ENCODE measurements at places on chromosomes 11 and 22.

DNA sequence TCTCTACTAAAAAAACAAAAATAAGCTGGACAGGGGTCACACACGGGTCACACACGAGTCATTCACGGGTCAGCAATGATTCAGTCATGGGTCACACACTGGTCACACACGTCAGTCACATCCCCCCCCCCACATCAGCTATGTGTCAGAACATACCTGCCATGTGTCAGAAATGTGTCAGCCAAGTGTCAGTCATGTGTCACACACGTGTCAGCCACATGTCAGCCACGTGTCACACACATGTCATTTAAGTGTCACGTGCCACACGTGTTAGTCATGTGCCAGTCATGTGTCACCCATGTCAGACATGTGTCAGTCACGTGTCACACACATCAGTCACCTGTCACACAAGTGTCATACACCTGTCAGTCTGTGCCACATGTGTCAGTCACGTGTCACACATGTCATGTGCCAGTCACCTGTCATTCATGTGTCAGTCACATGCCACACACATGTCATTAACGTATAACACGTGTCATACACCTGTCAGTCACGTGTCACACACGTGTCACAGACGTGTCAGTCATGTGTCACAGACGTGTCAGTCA is 28.7 kb upstream of the MMP20 start:
- no peaks in the 10 kb centered on the region for H3K27me3 ChIP-seq
- H3K4me3 ChIP-seq = no peak overlapping the region
- DNase-seq = no peak
- H3K4me1 ChIP-seq = no peaks in the 10 kb centered on the region

GRCh38 chr11:75728992-75729391 is 11.4 kb downstream of the MOGAT2 start:
- H3K36me3 ChIP-seq = peaks cover 29% of the 10 kb centered on the region
- no peak overlapping the region for H3K4me3 ChIP-seq
- H3K4me1 ChIP-seq = peaks cover 32% of the 10 kb centered on the region
- no peak overlapping the region for H3K27ac ChIP-seq

DNA sequence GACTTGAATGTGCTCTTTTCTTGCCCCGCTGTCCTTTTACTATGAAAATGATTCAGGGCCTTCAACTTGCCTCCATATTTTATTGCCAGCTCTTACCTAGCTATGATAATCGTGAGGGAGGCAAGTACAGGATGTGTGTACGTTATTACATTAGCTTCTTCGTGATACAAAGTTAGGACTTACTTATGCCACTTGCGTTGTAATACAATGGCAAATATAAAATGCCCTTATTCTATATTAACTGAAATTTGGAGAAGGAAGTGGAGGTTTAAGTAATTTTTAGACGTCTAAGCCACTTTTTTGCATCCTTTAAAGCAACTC is 10.8 kb upstream of the CCT8L2 start:
- no peaks in the 10 kb centered on the region for H3K4me1 ChIP-seq
- no peak for DNase-seq
- no peaks in the 10 kb centered on the region for H3K36me3 ChIP-seq
- no peak overlapping the region for H3K4me3 ChIP-seq
- H3K27me3 ChIP-seq = peaks cover 4% of the 10 kb centered on the region
- H3K27ac ChIP-seq = no peak overlapping the region

DNA sequence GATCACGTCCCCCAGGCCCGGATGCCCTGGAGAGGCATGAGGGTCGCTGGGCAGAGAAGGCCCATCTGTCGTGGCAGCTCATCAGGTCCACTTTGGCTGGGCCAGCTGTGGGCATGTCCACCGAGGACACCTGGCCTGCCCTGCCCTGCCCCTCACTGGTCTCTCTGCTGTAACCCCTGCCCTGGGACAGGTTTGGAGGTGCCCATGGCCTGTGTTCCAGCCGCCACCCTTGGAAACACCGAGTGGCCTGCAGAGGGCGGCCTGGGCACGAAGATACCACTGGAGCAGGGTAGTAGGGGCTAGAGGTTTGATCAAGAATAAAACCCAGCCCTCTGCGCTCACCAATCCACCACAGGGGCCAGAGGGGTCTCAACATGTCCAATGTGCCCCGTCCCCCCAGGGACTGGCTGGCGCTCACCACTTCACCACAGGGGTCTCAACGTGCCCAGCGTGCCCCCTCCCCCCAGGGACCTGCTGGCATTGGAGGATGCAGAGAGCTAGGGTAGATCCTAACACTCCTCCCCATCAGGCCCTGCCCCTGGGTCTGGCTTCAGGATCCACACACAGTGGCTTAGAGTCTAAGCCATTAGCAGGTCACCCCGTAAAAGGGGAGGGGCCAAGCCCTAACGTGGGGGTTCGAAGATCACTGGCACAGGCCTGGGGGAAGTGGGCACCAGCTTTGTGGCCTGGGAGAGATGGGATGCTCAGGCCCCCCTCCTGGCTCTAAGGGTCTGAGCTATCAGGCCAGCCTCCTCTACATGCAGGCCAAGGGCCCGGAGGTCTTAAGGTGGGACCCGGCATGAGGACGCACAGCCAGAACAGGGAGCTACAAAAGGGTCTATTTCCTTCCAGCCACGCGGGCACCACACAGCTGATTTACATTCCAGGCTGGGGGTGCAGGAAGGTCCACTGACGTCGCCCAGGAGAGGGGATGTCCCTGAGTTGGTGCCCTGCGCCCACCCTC is 1.3 kb upstream of the HDAC10 start:
- no peak overlapping the region for H3K27ac ChIP-seq
- H3K4me1 ChIP-seq = peaks cover 22% of the 10 kb centered on the region
- H3K27me3 ChIP-seq = no peaks in the 10 kb centered on the region

GRCh38 chr11:15157181-15157580 is 42.5 kb downstream of the INSC start:
- no peak for DNase-seq
- H3K4me1 ChIP-seq = no peaks in the 10 kb centered on the region
- no peaks in the 10 kb centered on the region for H3K36me3 ChIP-seq
- no peak overlapping the region for H3K4me3 ChIP-seq
- H3K27me3 ChIP-seq = no peaks in the 10 kb centered on the region
- H3K27ac ChIP-seq = no peak overlapping the region

DNA sequence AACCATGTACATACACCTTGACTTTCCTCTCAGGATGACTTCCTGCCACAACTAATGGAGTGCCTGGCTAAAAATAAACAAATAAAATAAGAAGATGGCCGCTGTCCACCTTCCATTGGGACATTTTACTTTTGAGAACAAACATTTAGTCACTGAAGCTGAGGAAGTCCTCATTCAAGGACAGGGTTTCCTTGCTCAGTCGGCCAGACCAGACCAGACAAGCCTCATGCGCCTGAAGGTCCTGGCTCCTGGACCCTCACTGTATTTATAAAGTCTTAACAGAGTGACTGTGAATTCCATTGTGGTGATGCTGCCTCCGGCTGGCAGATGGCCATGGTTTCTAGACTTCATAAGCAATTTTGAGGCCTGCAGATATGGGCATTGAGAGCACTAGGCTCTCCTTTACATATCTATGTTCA is 114.5 kb downstream of the MAML2 start:
- no peaks in the 10 kb centered on the region for H3K36me3 ChIP-seq
- H3K27me3 ChIP-seq = no peaks in the 10 kb centered on the region
- H3K27ac ChIP-seq = peak overlapping the region; percentile 43
- DNase-seq = no peak
- H3K4me3 ChIP-seq = no peak overlapping the region

- H3K4me1 ChIP-seq = no peaks in the 10 kb centered on the region
- no peak for DNase-seq
- no peaks in the 10 kb centered on the region for H3K27me3 ChIP-seq
- H3K36me3 ChIP-seq = no peaks in the 10 kb centered on the region
- H3K27ac ChIP-seq = no peak overlapping the region
- H3K4me3 ChIP-seq = no peak overlapping the region
Observed at GRCh38 chr11:94563848-94564467, 3.2 kb upstream of the PIWIL4 start.

DNA sequence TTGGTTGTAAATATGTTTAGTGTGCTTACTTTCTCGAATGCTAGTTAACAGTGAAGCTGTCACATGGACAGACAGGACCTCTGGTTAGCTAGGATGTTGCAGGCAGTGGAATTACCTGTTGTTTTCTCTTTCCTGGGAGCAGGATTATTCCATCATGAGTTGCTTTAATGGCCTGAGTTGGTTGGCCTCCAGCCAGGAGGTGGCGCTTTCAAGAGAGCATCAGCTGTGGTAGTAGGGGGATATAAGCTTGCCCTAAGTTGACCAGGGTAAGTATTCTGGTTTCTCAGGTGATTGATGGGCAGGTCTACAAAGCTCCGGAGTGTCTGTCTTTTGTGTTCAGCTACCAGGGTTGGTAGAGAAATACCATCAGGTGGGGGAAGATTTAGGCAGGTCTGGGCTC is 43.5 kb downstream of the NELL1 start:
- H3K4me3 ChIP-seq = no peak overlapping the region
- no peak for DNase-seq
- H3K4me1 ChIP-seq = no peaks in the 10 kb centered on the region
- H3K27me3 ChIP-seq = no peaks in the 10 kb centered on the region
- H3K27ac ChIP-seq = no peak overlapping the region

- no peaks in the 10 kb centered on the region for H3K27me3 ChIP-seq
- H3K36me3 ChIP-seq = no peaks in the 10 kb centered on the region
- H3K27ac ChIP-seq = peak overlapping the region; percentile 73
- H3K4me3 ChIP-seq = no peak overlapping the region
- H3K4me1 ChIP-seq = peaks cover 4% of the 10 kb centered on the region
- no peak for DNase-seq
Observed at GRCh38 chr22:37904572-37905533, 1.2 kb upstream of the MICALL1 start.

DNA sequence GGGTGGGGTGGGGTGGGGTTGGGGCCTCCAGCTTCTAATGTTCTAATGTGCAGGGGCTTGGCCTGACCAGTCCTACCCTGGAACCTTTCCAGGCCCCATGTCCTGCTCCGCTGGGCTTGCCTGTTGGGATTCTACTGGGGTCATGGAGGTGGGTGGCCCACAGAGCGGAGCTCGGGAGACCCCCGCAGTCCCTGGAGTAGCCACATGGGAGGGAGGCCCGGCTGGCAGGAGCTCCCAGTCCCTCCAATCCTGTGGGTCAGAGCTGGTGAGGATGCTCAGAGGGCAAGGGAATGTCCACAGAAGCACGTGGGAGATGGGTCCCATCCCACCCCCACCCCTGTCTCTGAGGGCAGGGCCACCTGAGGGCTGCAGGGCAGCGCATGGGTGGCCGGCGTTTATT is 2.9 kb downstream of the SEPTIN5 start:
- H3K27me3 ChIP-seq = no peaks in the 10 kb centered on the region
- peaks cover 6% of the 10 kb centered on the region for H3K4me1 ChIP-seq
- no peak overlapping the region for H3K4me3 ChIP-seq
- no peaks in the 10 kb centered on the region for H3K36me3 ChIP-seq

- peak overlapping the region; percentile 90 for H3K4me3 ChIP-seq
- H3K36me3 ChIP-seq = no peaks in the 10 kb centered on the region
- H3K27ac ChIP-seq = peak overlapping the region; percentile 92
- H3K27me3 ChIP-seq = no peaks in the 10 kb centered on the region
Observed at GRCh38 chr11:78416285-78417174, 1.1 kb downstream of the GAB2 start.

DNA sequence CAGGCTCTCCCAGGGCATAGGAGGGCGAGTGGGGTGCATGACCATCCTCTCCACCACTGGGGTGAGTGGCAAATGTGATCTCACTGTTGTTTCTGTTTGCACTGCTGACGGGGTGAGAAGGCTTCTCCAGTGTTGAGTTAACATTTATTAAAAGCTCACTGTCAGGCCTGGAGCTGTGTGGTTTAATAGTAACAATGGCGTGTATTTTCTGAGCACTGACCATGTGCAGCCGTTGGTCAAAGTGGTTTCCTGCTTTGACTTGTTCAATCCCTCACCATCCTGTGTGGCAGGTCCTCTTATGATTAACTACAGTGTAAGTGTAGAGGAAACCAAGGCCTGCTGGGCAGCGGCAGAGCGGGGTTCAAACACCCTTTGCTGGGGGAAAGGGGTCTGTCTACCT is 4.4 kb downstream of the A4GALT start:
- no peak overlapping the region for H3K4me3 ChIP-seq
- no peaks in the 10 kb centered on the region for H3K36me3 ChIP-seq
- no peak overlapping the region for H3K27ac ChIP-seq

DNA sequence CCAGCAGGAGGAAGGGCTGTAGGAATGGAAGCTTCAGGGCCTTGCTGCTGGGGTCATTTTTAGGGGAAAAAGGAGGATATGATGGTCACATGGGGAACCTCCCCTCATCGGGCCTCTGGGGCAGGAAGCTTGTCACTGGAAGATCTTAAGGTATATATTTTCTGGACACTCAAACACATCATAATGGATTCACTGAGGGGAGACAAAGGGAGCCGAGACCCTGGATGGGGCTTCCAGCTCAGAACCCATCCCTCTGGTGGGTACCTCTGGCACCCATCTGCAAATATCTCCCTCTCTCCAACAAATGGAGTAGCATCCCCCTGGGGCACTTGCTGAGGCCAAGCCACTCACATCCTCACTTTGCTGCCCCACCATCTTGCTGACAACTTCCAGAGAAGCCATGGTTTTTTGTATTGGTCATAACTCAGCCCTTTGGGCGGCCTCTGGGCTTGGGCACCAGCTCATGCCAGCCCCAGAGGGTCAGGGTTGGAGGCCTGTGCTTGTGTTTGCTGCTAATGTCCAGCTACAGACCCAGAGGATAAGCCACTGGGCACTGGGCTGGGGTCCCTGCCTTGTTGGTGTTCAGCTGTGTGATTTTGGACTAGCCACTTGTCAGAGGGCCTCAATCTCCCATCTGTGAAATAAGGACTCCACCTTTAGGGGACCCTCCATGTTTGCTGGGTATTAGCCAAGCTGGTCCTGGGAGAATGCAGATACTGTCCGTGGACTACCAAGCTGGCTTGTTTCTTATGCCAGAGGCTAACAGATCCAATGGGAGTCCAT is 14.1 kb downstream of the IL10RA start:
- no peaks in the 10 kb centered on the region for H3K4me1 ChIP-seq
- DNase-seq = no peak
- H3K4me3 ChIP-seq = no peak overlapping the region
- no peak overlapping the region for H3K27ac ChIP-seq
- H3K27me3 ChIP-seq = no peaks in the 10 kb centered on the region

DNA sequence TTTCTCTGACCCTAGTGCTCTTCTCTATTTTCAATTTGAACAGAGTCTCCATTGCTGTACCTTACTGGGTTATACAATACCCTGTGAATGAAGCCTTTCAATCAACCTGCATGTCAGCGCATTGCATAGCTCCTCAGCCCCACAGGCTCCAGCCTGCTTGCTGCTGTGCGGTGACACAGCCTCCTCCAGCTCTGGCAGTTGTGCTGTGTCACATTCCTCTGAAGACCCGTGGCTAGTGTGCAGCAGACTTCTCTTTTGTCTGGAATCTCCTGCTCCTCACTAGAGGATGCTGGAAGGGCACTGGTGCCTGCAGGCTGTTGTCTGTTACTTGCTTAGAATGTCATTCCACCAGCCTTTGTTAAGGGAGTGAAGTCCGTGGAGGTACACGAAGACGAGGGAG is 390.1 kb upstream of the B3GAT1 start:
- no peaks in the 10 kb centered on the region for H3K27me3 ChIP-seq
- H3K27ac ChIP-seq = no peak overlapping the region
- peaks cover 7% of the 10 kb centered on the region for H3K4me1 ChIP-seq
- DNase-seq = no peak
- no peaks in the 10 kb centered on the region for H3K36me3 ChIP-seq
